NCI-H187 treated with DMSO at 0.1 percent for 48 hours (cell line): ENCODE measurements at places on chromosomes 3 and 15.

- no peak for DNase-seq
Observed at GRCh38 chr3:100329800-100330489, 4.6 kb upstream of the NIT2 start.

GRCh38 chr3:14391033-14391432 is 11.4 kb upstream of the SLC6A6 start:
- DNase-seq, result no peak

DNA sequence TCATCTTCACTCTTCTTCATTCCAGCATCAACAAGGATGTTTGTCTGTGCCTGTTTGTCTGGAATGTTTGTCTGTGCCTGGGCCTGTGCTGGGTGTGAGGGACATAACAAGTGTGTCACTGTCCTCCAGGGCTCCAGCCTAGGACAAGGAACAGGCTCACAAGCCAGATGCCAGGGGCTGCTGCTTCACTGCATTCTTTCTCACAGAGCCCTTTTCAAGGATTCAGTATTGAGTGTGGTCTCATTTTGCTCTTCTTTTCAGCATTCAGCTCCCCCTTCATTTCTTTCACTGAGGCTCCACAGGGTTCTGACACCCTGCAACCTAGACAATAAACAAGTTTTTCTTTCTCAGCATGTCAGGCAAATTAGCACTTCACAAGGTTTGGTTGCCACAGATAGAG is 43.6 kb upstream of the KY start:
- DNase-seq, result no peak

DNA sequence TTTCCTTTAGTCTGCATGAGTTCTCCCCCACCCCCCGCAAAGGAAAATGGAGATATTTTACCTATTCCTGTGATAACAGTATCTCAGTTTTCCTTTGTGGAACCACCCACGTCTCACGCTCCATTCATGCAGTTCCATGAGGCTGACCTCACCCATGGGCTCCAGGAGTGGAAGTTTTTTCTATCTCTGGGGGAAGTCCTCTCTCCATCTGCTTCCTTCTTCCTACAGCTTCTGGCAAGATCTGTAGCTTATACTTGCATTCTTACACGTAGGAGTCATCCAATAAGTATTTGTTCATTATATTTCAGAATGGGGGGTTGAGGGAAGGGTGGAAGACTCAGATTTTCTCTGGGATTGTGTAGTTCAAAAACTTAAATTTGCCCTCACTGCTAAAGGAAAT is 5.8 kb upstream of the GLCE start:
- no peak for DNase-seq

GRCh38 chr3:195208183-195208582 is 62.8 kb downstream of the XXYLT1 start:
- DNase-seq, result no peak

DNA sequence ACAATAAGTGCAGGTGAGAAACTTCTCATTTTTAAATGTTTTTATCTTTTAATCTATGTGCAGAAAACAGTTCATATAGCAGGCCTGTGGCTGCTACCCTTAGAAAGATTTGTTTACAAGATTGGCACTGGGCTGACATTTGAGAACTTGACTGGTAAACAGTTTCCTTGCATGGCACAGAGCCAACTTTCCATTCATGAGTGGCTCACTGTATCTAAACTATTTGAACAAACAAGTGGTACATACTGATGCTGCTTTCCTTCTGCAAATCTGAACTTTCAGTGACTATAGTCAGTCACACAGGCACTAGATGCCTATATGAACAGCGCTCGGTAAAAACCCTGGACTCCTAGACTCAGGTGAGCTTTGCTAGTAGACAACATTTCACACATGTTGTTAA is 6.3 kb upstream of the GTPBP8 start:
- DNase-seq, result no peak

GRCh38 chr15:58114812-58115211 is 23.4 kb upstream of the AQP9 start:
- no peak for DNase-seq

- DNase-seq, result no peak
Observed at GRCh38 chr3:171412054-171412453, 48.2 kb downstream of the TNIK start.

DNA sequence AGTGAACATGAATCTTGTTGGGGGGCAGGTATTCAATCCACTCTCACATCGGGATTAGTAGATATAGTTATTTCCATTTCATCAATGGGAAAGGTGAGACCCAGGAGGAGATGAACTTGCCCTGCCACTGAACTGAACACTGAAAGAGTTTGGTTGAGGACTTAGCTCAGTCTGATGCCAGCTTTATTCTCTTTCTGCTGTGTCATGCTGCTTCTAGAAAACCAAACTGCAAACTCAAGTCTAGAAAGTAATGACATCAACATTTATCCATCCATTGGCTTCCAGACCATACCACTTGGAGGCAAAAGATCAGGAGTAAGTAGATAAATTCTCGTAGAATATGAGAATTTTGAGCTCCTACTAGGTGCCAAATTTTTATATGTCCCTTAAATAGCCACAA is 288.0 kb upstream of the CTNNB1 start:
- no peak for DNase-seq

GRCh38 chr3:129560911-129561594 is 18.1 kb downstream of the H1-8 start:
- no peak for DNase-seq

DNA sequence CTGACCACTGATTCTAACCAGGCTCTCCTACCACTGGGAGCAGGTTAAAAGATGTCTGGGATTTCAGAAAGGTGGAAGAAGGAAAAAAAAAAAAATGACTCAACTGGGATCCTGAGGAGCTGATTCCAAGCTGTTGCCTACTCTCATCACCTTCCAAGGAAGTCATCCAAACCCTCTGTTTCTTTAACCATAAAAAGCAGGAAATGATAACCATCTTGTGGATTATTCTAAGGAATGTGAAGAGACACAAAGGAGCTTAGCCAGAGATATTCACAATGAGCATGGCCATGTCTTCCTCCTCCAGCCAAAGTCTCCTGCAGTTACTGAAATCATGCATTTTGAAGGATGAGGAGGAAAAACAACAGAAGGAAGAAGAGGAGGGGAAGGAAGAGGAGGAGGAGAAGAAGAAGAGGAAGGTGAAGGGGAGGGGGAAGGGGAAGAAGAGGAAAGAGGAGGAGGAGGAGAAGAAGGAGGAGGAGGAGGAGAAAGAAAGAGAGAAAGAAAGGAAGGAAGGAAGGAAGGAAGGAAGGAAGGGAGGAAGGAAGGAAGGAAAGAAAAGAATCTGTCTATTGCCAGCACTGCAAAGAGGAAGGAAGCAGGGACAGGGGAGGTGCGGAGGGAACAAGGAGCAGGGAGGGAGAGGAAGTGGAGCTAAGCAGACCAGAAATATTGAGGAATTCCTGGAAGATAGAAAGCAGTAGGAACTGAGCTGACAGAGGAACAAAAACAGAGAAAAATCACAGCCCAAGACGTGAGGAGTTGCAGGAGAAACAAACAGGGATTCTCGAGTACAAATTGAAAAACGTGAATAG is 229.2 kb downstream of the UACA start:
- no peak for DNase-seq

GRCh38 chr3:45026957-45027356 is 854 bp downstream of the CLEC3B start:
- DNase-seq, result no peak

GRCh38 chr3:46893763-46894162 is 16.2 kb downstream of the PTH1R start:
- DNase-seq, result no peak

- DNase-seq, result no peak
Observed at GRCh38 chr3:46858456-46858855, 4.8 kb downstream of the MYL3 start.

GRCh38 chr15:43516801-43517353 is 531 bp upstream of the MAP1A start:
- no peak for DNase-seq

GRCh38 chr15:49900006-49900902 is 218.8 kb downstream of the ATP8B4 start:
- DNase-seq, result no peak

DNA sequence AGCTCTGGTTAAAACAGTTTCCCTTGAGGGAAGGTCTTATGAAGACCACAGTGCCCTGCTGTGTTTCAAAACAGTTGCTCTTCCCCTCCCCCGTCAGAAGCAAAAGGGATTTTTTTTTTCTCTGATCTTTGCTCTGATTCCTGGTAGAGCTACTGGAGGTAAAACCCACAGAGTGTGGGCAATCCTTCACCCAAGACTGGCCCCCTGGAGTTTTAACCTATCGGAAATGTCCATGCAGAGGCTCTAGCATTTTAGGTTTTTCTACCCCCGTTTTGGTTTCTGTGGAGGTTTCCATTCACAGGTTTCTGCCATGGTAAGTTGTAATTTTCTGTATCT is 27.7 kb downstream of the GRM2 start:
- DNase-seq, result no peak
